ENCODE measurements at places on chromosomes 6 and 20.

DNA sequence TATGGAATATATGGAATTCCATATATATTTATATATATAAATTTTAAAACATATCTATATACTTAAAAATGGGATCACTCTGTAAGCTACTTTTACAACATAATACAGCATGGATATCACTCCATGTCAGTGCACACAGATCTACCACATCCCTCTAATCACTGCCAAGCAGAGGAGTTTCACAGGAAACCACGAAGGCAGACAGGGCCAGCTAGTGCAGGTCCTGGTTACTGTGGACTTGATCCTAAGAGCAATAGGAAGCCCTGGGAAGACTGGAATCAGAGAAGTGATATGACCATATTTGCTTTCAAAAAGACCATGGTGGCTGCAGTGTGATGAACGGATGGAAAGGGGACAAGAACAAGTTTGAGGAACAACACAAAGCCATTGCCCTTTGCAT lies 40.0 kb upstream of the NRN1 start:
- no peak for DNase-seq

DNA sequence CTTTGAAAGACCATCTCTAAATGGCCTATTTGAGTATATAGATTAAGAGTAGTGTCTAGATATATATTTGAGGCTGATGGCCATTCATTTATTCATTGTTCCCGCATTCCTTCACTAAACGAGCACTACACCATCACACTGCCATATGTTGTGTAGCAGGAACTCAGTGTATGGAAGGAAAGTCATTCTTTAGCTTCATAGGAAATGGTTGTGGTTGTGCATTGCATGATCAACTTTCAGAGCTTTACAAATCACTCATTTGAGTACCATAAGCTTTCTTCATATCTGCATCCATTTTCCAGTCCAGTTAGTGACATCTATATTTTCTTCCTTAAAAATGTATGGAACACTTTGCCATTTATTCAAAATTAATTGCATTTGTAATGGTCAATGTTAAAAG lies 97.9 kb downstream of the ARID1B start:
- DNase-seq = no peak

DNA sequence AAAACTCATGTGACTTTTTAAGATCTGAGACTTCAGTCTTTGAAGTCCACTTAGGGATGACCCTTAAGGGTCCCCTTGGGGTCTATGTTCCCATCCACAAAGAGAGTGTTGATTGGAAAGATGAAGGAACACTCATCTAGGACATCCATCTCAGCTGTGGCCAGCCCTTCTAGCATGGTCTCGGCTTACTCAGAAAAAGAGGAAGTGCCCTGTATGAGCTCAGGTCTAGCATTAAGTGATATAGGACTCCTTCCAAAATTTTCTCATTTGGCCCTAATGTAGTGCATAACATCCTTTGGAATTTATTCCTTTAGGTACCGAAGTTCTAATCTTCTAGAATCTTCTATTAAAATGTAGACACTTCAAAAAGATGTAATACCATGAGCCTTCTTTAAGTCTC lies 77.4 kb downstream of the NDUFAF5 start:
- DNase-seq = no peak

- DNase-seq = peak; percentile 10
Observed at GRCh38 chr20:588932-589672, 21.0 kb downstream of the TCF15 start.

DNA sequence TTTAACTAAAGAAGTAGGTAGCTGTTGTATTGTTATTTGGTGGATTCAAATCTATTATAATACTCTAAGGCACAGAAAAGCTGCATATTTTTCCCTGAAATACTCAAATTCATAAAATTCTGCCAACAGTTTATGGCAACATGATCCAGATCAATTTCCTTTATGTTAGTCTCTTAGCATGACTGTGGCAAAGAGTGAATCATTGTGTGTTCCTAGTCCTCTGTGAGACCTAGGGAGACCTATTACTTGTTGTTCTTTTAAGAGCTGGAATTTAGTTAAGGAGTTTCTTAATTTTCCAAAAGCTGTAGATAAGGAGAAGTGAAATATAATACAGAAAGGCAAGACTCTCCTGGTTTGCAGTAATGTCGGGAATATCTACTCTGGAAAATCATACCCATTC lies 149.6 kb downstream of the RIMS1 start:
- no peak for DNase-seq

DNA sequence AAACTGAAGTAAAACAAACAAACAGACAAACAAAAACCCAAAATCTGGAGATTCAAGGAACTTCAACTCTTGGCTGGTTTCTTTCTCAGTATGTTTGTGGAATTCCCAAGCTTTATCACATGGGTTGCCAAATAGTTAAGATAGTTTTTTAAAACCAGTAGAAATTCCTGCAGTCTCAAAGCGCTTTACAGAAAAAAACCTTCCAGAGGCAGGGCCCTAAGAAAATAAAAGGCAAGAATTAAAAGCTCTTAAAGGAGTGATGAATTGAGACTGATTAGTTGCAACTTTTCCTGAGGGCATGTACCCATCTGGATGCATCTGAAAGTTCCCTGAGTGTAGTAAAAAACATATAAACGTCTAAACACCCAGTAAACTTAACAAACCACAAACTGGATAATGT lies 25.9 kb upstream of the PTCHD4 start:
- no peak for DNase-seq
